ENCODE measurements at places on chromosomes 4 and X.

DNA sequence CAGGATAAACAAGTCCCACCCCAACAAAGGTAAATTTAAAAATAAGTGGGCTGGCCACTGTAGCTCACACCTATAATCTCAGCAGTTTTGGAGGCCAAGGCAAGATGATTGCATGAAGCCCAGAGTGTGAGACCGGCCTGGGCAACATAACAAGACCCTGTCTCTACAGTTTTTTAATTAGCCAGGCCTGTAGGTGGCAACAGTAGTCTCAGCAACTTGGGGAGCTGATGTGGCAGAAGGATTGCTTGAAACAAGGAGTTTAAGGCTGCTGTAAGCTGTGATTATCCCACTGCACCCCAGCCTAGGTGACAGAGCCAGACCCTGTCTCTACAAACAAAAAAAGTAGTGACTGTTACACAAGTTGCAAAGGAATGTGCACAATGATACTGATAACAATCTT is 74.6 kb upstream of the FAAH2 start:
- DNase-seq = no peak

- DNase-seq = no peak
Measured at GRCh38 chr4:173231916-173232315, 63.3 kb downstream of the GALNT7 start.

DNA sequence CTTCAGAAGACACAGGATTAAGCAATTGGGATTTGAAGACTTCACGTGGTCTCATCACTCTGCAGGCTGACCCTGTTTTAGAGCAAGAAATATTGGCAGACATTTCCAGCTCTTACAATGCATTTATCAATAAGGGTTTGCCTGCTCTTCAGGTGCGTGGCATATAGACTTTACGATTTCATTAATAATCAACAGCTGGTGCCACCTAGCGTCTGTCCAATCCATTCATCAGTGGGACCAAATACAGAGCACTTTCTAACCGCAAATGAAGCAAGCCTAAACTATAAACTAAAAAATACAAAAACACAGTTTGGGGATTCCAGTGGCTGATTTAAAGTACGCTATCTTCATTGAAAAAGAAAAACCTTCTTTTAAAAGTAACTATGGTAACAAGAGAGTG is 125.4 kb upstream of the DMD start:
- no peak for DNase-seq

DNA sequence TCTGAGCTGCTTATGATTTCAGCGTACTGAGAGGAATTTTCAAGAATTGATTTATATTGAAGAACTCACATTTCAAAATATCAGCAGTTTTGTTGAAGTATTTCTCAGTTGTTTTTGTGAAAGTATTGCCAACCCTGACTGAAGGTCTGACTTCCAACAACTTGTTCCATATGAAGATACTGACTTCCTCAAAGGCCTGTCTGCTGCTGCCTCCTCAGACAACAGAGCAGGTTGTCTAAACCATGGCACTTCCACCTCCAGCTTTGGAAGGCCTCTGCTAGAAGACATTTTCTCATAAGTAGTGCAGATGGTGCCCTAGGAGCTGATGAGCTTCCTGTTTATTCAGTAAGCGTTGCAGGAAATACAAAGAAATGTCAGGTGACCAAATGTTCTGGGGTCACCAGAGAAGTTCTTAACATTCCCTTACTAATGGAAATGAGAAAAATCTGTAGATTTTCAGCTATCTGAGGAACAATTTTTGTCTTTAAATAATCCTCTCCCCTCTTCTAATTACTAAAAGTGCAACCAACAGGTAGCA is 28.8 kb downstream of the FGF2 start:
- DNase-seq = no peak

- no peak for DNase-seq
Measured at GRCh38 chr4:182788201-182788600, 129.0 kb downstream of the DCTD start.

DNA sequence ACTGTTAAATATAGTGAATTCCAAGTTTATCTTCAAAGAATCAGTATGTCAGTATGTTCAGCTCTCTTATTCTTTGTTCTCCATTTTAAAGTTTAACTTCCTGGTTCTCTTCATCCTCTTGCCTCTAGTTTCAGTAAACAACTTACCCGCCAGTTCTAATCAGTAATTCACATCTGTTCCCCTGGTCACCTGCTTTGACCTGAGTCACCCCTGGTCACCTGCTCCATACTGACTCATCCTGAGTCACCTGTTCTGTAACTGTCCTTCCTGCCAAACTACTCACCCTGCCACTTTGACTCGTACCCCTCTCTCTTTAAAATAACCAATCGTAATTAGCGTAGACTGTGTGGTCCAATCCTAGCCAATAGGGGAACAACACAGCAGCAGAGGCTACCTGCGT is 992.7 kb upstream of the HS3ST1 start:
- no peak for DNase-seq

DNA sequence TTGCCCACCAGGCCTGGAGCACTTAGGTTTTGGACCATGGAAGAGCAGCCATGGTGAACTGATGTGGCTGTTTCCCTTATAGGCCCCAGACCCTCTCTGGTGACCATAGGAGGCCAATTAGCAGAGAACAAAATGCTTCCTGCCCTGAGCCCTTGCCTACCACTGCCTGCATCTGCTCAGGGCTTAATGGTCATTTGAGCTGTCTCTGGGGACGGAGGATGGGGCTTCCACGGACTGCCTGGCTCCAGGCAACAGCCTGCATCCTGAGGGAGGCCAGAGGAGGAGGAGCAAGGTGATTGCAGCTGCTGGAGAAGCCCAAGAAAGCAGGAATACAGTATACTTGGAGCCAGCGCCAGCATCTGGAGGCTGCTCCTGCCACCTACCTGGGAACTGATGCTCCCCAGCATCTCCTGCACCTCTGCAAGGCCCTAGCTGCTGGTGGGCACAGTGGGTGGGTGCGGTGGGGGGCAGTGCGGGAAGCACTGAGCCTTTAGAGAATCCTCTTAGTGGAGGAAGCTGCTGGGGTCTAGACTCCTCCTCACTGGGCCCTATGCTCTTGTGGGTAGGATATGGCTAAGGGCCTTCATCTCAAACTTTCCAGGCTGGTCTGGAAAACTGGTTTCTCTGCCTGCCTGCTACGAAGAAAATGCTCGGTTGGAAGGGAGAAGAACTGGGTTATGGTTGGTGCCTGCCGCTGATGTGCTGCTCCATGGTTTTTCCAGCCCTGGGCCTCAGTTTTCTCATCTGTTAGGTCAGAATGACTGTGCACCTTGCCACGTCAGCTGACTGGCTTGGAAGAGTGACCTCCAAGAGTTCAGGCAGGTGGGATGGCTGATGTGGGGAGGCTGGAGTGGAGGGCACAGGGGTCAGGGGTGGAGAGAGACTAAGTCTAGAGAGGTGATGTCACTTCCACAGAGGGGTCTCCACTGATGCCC is 158.8 kb upstream of the PJA1 start:
- no peak for DNase-seq

DNA sequence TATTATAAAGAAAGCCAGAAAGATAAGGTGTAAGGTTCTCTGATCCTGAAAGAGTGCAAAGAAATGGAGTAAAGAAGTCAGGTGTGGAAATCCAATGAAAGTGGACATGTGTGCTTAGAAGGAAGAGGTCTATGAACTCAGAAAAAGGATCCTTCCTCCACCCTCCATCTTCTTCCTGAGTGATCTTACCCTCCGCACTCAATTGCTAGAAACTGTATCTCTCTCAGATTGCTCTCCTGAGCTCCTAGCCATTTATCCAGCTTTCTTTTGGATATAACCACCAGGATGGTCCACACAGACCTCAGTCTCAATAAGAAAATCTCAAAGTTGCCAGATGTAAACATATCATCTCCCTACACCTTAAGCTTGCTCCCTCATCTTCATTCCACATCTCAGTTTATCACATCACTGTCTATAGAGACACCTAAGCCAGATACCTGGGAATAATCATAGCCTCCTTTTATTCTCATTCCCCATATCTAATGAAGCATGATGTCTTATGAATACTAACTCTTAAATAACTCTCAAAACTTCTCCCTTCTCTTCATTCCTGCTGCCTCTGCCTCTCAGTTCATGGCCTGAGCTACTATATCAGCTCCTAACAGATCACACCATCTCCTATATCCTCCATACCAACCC is 573 bp downstream of the SERPINA7 start:
- DNase-seq = no peak

GRCh38 chrX:28205126-28205525 is 223.9 kb upstream of the DCAF8L1 start:
- no peak for DNase-seq

GRCh38 chrX:100340491-100341141 is 69.5 kb downstream of the PCDH19 start:
- no peak for DNase-seq

Data from forelimb muscle (tissue), 1 donor.